ENCODE measurements at places on chromosomes 3 and 15. TPM values are rescaled to one million over a fixed set of nuclear protein-coding genes. Genes with fewer than 3 reads are reported as not detected.
A peak's percentile ranks its signal among the peaks of the same experiment; 100 is the strongest.

Gene ATP13A4
- total RNA-seq: 0.86 TPM

Gene AGBL1
- total RNA-seq: not detected

Gene PLA2G4D
- total RNA-seq: not detected

- DNase-seq: no peak
Measured at GRCh38 chr15:76149291-76149915, 89.6 kb downstream of the TMEM266 start.

- peak; percentile 86 for DNase-seq
Measured at GRCh38 chr15:40925863-40926658, 3.1 kb upstream of the DLL4 start.

GRCh38 chr15:92611150-92611549, 44.4 kb downstream of the FAM174B start:
- no peak for DNase-seq
